ENCODE measurements at places on chromosomes 12 and 14.

DNA sequence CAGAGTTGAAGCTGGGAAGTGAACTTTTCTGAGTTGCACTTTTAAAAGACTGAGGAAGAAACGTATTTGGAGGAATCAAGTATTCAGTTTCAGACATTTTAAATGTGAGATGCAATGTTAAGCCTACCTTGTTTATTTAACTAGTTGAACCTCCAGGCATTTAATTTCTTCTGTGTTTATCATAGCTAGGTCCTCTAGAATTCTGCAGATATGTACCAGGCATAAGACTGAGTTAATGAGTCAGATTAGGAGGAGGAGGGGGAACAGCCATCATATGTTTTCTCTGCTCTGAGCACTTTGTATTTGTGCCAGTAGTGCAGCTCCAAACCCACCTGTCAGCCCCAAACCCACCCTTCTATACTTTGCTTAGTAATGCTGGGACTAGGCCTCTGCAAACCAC, 16.4 kb upstream of the SAMD4A start:
- H3K4me3 ChIP-seq = no peak overlapping the region
- H3K27me3 ChIP-seq = no peaks in the 10 kb centered on the region
- H3K27ac ChIP-seq = no peak overlapping the region
- H3K36me3 ChIP-seq = no peaks in the 10 kb centered on the region
- no peak for DNase-seq

- no peak overlapping the region for H3K27ac ChIP-seq
- H3K4me3 ChIP-seq = no peak overlapping the region
- DNase-seq = no peak
- H3K4me1 ChIP-seq = peaks cover 18% of the 10 kb centered on the region
- no peaks in the 10 kb centered on the region for H3K27me3 ChIP-seq
Measured at GRCh38 chr14:64217834-64218233, 76.3 kb downstream of the ESR2 start.

DNA sequence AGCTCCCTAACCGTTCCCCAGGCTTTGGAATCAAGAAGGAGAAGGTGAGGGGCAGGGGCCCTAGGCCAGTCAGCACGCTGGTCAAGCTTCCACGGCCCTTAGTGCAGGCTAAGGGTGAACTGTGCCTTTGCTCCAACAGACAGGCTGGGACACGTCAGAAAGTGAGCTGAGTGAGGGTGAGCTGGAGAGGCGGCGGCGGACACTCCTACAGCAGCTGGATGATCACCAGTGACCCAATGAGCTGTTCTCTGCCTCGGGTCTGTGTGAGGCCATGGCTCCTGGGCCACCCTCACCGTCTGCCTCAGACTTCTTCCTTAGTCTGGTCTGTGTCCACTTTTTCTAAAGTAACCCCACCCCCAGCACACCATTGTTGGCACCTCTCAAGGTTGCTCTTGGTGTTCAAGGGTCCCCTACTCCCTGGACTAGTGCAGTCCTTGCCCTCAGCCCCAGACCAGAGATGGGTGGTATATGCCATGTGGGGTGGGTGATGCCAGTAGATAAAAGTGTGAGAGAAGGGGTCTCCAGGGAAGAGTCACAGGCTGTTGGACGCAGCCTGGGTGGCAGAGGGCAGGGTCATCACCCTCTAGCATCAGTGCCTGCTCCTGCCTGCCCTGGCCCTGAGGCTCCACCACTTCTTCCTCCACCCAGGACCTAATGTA, 20.7 kb downstream of the PRPF40B start:
- H3K27me3 ChIP-seq = no peaks in the 10 kb centered on the region
- H3K4me3 ChIP-seq = no peak overlapping the region
- peaks cover 76% of the 10 kb centered on the region for H3K36me3 ChIP-seq
- peaks cover 50% of the 10 kb centered on the region for H3K4me1 ChIP-seq

DNA sequence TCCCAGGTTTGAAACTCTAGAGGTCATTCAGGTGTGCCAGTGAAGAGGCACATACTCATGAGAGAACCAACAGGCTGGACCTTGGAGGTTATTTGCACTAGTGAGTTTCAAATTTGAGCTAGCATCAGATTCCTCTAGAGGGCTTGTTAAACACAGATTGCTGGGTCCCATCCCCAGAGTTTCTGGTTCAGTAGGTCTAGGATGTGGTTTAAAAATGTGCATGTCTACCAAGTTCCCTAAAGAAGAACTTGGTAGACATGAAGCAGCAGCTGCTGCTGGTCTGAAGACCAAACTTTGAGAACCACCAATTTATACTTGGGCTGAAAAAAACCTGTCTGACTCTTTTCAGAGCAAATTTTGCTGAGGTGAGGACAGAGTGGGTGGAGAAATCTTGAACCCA, 61.7 kb downstream of the SUSD6 start:
- DNase-seq = no peak
- no peaks in the 10 kb centered on the region for H3K27me3 ChIP-seq
- H3K27ac ChIP-seq = peak overlapping the region; percentile 59
- H3K4me1 ChIP-seq = peaks cover 70% of the 10 kb centered on the region

- DNase-seq = no peak
- H3K27me3 ChIP-seq = no peaks in the 10 kb centered on the region
- H3K36me3 ChIP-seq = no peaks in the 10 kb centered on the region
- H3K27ac ChIP-seq = peak overlapping the region; percentile 98
- peaks cover 14% of the 10 kb centered on the region for H3K4me1 ChIP-seq
Measured at GRCh38 chr14:73136085-73136386, 271 bp upstream of the PSEN1 start.

- H3K27ac ChIP-seq = no peak overlapping the region
- H3K27me3 ChIP-seq = no peaks in the 10 kb centered on the region
- no peaks in the 10 kb centered on the region for H3K4me1 ChIP-seq
- DNase-seq = no peak
- no peak overlapping the region for H3K4me3 ChIP-seq
Measured at GRCh38 chr12:130487636-130488357, 150.1 kb downstream of the PIWIL1 start.

GRCh38 chr14:89650077-89650978, 233.3 kb upstream of the FOXN3 start:
- no peaks in the 10 kb centered on the region for H3K27me3 ChIP-seq
- no peak overlapping the region for H3K4me3 ChIP-seq
- no peak for DNase-seq
- no peaks in the 10 kb centered on the region for H3K4me1 ChIP-seq

DNA sequence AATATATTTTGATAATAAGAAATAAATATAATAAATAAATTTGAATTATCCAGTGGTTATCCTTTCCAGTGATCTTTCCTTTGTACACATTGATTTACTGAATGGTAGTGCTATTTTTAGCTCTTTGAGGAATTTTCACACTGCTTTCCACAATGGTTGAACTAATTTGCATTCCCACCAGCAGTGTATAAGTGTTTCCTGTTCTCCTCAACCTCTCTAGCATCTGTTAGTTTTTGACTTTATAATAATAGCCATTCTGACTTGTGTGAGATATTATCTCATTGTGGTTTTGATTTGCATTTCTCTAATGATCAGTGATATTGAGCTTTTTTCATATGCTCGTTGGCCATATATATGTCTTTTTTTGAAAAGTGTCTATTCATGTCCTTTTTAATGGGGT, 333.7 kb downstream of the RAD51B start:
- H3K27ac ChIP-seq = no peak overlapping the region
- no peaks in the 10 kb centered on the region for H3K4me1 ChIP-seq
- no peak for DNase-seq

- H3K4me1 ChIP-seq = peaks cover 83% of the 10 kb centered on the region
- no peak overlapping the region for H3K27ac ChIP-seq
- H3K4me3 ChIP-seq = peak overlapping the region; percentile 29
- H3K27me3 ChIP-seq = no peaks in the 10 kb centered on the region
- H3K36me3 ChIP-seq = no peaks in the 10 kb centered on the region
- DNase-seq = no peak
Measured at GRCh38 chr14:91399868-91400640, 17.6 kb downstream of the CCDC88C start.

GRCh38 chr14:75807667-75808360, 146.8 kb downstream of the TTLL5 start:
- H3K27ac ChIP-seq = no peak overlapping the region
- H3K4me1 ChIP-seq = no peaks in the 10 kb centered on the region
- H3K36me3 ChIP-seq = no peaks in the 10 kb centered on the region
- DNase-seq = no peak
